Right lung (tissue), 10 donors: ENCODE measurements at places on chromosomes 7 and 10. TPM values are rescaled to one million over a fixed set of nuclear protein-coding genes. Genes with fewer than 3 reads are reported as not detected.
A peak's percentile ranks its signal among the peaks of the same experiment; 100 is the strongest.

GRCh38 chr10:11425296-11425610 lies 186.2 kb downstream of the USP6NL start:
- peak; percentile 16 for DNase-seq

DNA sequence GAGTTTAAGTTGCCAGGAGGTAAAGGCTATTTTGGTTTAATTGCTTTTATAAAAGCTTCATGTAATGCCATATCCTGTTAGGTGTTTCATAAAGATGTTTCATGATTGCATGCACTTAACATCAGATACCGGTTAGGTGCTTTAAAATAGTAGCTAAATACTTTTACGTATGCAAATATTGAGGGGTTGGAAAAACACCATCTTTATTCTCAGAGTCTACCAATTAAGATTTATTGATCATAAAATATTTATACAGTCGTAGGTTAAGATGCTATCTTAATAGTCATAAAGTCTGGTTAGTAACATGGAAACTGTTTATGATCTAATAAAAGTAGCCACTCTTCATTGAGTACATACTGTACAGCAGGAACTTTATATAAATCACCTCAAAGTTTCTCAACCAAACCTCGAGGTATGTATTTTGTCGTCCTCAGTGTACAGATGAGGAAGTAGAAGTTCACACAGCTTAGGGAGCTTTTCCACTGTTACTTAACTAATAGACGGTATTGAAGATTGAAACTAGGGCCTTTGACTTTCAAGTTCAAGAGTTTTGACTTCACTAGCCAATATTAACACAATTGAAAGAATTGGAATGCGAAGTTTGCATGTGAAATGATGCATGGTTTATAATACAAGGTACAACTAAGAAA lies 897.1 kb downstream of the GATA3 start:
- no peak for DNase-seq

GRCh38 chr7:12229046-12229445 lies 18.0 kb downstream of the TMEM106B start:
- DNase-seq = no peak

The CNTNAP2 gene
- polyA plus RNA-seq = 37.2 TPM

DNA sequence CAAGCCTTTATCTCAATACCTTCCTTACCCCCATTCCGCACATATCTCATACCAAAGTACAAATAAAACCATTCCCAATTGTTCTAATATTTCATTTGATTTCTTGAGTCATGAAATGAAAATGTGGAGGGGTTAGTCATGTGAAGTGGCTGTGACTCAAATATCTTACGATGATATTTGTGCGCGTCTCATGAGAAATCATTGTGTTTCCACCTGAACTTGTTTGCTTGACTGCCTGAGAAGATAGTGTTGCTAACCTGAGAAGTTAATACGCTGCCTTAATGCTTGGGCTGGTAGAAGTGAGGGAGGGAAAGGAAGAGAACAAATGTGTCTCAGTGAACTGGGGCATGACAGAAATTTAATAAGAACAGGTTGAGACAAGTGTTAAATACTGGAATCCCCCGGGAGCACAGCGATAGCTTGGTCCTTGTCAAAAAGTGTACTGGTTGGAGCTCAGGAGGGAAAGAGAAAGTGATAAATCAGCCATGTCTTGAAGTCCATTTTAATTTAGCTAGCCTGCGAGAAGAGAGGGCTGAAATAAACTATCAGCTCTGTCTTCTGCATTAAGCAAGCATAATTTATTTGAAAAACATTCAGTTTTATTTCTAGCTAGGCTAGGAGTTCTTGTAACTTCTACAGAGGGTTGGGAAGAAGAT lies 7.2 kb upstream of the EPHA1 start:
- no peak for DNase-seq

The FAM171A1 gene
- polyA plus RNA-seq = 67.0 TPM

DNA sequence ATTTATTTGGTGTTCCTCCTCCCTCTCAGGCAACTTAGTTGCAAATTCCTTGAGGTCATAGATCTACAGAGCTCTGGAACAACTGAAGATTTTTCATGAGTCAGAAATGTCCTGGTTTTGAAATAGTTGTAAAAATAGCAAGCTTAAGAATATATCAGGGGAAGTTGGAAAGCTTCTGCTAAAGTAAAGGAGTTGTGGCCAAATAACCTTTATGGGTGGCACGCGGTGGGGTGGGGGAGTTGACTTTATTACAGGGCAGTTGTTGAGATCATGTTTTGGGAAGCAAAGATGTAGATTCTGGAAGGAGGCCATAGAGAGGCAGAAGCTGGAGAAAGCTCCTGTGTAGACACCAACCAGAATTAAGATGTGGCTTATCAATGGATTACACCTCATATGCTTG lies 326.0 kb upstream of the MTPN start:
- DNase-seq = no peak

- DNase-seq = peak; percentile 72
These were observed 57.1 kb downstream of the STK17A start for GRCh38 chr7:43639858-43640491.

DNA sequence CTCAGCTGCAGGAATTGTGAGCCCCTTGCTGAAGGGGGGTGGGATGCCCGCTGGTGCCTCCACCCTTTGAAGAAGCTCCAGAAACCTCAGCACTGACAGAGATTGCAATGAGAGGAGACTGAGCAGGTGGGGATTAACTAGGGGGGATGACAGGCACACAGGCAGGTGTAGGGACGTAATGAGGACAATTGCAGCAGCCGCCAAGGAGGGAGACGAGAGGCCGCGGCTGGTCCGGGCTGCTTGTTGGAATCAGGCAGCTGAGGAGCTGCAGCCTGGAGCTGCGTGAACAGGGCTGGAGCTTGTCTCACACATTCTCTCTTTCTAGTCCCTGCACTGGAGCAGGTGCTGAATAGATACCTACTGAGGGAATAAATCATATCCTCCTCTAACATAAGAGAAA lies 122.0 kb upstream of the TCERG1L start:
- DNase-seq = no peak

GRCh38 chr10:27696466-27696865 lies 49.2 kb downstream of the MKX start:
- DNase-seq = no peak

DNA sequence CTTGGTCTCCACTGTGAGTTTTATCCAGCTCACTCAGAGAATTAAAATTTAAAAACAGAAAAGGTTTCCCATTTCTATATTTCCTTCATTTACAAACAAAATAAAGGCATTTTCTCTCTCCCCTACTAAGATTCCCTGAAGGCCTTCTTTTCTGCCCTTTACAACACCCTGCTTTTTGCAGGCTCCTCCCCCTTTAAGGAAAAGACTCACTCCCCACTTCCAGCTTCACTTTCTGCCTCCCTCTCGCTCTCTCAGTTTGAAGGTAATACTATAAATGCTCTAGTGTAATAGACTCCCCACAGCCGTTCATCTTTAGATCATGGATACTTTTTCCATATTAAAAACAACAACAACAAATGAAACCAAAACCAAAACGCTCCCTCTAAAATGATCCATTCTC lies 53.3 kb downstream of the CDHR3 start:
- DNase-seq = no peak

DNA sequence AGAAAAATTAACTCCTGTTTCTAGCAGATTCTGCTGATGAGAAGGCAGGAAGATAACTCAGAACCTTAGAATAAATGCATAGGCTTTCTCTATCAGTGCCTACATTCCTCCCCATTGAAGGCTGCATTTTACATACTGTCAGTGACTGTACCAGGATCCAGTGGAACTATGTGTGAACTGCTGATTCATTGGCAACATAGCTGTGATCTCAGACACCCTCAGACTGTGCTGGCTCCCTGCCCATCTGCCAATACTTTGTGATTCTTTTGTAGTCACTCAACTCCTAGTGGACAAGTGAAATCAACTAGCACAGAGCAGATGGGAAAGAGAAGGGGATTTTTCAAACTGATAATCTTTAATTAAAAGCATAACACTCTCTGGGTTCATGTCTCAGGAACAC lies 375.8 kb downstream of the MDFIC start:
- no peak for DNase-seq

GRCh38 chr10:118840071-118840775 lies 85.5 kb upstream of the CACUL1 start:
- DNase-seq = no peak

DNA sequence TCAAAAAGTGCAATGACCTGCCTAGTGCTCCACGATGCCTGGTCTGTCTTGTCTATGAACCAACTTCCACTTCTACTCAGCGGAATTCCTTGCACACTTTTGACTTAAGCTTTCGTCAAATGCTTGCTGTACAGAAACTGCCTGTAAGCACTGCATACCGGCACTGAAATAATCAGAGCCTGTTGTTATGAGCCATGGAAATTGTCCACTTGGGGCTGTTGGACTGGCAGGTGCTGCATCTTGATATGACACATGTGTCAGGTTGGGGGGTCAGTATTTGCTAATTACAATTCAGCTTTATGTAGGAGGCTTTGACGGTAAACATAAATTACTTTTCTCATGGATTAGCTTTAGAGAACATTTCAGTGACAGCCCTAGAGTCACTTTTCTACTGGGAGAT lies 32.0 kb upstream of the KLF6 start:
- DNase-seq = no peak

GRCh38 chr7:66442385-66442784 lies 186.3 kb upstream of the KCTD7 start:
- DNase-seq = no peak

The CAMK1D gene
- polyA plus RNA-seq = 4.6 TPM

GRCh38 chr7:79787623-79788022 lies 334.2 kb upstream of the MAGI2 start:
- DNase-seq = no peak

The HOXA10 gene
- not detected for polyA plus RNA-seq

- no peak for DNase-seq
These were observed 434.4 kb downstream of the TCERG1L start for GRCh38 chr10:130877126-130877525.

DNA sequence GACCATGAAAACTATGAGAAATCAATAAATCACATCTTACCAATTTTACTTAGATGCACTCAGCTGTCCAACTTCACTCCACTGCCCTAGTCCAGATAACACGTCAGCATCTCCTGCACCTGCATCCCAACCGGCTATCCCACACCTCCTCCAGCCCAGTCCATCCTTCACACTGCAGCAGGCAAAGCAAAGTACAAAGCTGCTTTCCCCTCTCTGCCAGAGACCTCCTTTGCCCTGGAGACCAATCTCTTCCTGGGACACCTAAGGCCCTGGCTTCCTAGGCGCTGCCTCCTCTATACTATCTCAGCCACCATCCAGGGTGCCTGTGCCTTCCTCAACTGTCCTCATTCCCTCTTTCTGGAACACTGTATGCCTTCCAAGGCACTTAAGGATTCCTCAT lies 90.3 kb upstream of the DDC start:
- DNase-seq = no peak

- DNase-seq = no peak
These were observed 86.6 kb downstream of the AHCYL2 start for GRCh38 chr7:129311429-129311828.

DNA sequence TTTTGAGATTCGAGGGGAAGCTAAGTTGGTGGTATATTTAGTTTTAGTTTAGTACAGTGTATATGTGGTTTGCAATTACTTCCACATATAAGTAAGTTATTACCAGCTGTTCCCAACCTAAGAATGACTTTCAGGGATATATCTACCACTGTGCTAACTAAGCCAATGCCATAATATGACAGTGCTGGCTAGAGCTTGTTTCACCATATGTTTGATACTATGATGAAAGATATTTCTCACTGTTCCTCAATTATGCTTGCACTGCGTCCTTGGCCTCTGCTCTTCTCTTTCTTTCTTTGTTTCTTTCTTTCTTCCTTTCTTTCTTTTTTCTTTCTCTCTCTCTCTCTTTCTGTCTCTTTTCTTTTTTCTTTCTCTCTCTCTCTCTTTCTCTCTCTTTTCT lies 113.8 kb upstream of the SKAP2 start:
- DNase-seq = no peak

The CYP26C1 gene
- polyA plus RNA-seq = 0.06 TPM

GRCh38 chr7:22697876-22698606 lies 29.0 kb upstream of the IL6 start:
- DNase-seq = no peak

The ZPBP gene
- 0.39 TPM for polyA plus RNA-seq

DNA sequence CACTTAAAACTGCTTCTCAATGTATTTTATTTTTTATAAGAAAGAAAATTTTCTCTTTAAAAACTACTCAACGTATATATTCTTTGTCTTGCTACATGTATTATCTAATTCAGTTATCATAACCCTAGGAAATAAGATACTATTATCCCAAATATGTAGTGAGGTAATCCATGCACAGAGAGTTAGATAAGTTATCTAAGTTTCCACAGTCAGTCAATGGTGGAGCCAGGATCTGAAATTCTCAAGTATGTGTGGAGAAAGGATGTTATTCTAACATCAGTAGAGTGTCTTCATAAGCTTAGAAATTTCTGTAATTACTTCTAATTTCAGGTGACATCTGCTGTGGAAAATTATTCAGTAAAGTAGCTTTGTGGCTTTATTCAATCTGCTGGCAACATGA lies 239.9 kb downstream of the CSTF2T start:
- DNase-seq = no peak

The ACADSB gene
- 26.6 TPM for polyA plus RNA-seq

DNA sequence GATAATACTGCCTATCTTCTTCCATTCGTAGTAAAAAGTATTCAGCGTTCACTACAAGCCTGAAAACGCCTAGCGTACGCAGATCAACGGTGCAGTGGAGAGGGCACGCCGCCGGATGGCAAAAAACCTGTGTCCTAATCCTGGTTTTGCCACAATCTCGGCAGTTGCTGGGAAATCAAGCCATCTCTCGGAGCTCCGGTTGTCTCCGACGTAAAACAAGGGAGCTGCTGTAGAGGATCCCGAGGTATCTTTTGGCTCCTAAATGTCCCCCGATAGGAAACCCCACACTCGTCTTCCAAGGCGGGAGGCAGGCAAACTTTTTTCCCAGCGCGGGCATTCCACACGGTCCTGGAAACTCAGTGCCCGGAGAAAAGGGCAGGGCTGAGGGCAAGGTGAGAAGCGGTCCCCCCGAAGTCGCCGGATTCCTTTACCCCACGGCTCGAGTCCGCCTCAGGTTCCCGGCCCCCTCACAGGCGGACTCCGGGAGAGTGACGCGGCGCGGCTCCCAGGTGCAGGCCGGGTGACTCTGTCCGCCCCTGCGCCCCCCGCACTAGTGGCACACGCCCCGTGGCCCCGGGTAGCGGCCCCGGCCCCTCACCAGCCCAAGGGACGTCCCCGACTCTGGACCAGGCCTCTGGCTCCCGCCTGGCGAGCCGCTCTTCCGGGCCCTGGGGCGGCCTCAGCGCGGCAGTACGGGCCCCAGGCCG lies 649 bp downstream of the IDE start:
- DNase-seq = no peak

The SPRN gene
- polyA plus RNA-seq = 3.1 TPM

The RASA4B gene
- 7.6 TPM for polyA plus RNA-seq

DNA sequence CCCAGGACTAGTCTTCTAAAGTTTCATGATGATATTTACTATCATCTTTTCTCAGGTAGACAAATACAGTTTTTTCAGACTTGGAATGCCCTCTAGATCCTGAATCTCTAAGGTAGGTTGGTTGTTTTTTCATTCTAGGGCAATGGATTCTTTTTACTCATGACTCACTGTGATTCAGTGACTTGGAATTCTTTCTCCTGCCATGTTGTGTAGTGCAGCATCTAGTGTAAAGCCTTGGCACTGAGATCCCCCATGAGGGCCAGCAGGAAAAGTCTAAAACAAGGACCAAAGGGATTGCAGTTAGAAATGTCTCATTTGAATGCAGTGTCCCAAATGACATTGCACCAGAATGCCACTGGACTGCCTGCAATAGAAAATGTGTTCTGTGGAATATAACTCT lies 430.4 kb downstream of the NEBL start:
- no peak for DNase-seq

GRCh38 chr10:95783741-95784140 lies 27.8 kb downstream of the ENTPD1 start:
- no peak for DNase-seq

The PRKG1 gene
- polyA plus RNA-seq = 21.3 TPM
